Muscle of leg (tissue), 16 donors: ENCODE measurements at places on chromosomes 1 and 21. TPM values are rescaled to one million over a fixed set of nuclear protein-coding genes. Genes with fewer than 3 reads are reported as not detected.

- no peak for DNase-seq
Measured at GRCh38 chr1:51667561-51667960, 50.7 kb downstream of the OSBPL9 start.

GRCh38 chr1:94110946-94111740, 9.8 kb downstream of the ABCA4 start:
- no peak for DNase-seq

GRCh38 chr1:26848941-26849774, 13.8 kb upstream of the SFN start:
- DNase-seq: peak; percentile 65

- DNase-seq: no peak
Measured at GRCh38 chr1:18661404-18662285, 31.0 kb downstream of the PAX7 start.

DNA sequence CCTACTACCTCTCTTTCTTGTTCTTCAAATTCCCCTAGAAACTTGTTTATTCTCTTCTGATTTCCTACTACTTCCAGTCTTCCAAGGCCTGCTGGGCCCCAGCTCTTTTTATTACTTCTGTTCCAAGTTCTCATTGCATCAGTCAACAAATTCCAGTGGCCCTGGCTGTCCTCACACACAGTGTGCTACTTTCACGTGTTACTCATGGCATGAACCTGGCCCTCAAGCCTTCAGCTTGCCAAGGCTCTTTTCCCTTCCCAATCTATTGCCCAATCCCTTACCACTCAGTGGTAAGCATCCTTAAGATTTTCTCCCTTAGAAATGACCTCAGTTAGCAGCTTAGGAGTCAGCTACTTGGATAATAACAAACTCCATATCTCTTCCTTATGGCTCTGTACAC, 613.5 kb downstream of the LMO4 start:
- DNase-seq: no peak

DNA sequence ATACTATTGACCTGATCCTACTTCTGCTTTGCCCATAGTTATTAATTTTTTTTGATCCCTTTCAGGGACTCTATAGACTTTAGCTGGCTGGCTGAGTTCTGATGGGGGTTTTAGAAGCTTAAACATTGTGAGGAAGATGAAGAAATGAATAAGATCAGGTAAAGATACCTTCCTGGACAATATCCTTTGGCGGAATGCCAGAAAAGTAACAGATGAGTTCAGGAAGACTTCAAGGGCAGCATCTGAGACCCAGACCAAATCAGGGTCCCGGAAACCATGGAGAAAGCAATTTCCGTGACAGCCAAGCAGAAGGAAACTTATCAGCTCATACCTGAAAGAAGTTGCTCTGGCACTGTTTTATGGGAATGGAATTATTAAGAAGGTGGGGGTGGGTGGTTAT, 100.4 kb downstream of the XCL2 start:
- DNase-seq: no peak

The GPR37L1 gene
- 0.34 TPM for polyA plus RNA-seq

The CELSR2 gene
- 8.6 TPM for polyA plus RNA-seq

The GPR25 gene
- polyA plus RNA-seq: not detected

The FCRL1 gene
- polyA plus RNA-seq: not detected
